Inflammatory macrophage treated with lipopolysaccharide for 1 hour (primary cell): ENCODE measurements at places on chromosomes 3 and 15.
A peak's percentile ranks its signal among the peaks of the same experiment; 100 is the strongest.

DNA sequence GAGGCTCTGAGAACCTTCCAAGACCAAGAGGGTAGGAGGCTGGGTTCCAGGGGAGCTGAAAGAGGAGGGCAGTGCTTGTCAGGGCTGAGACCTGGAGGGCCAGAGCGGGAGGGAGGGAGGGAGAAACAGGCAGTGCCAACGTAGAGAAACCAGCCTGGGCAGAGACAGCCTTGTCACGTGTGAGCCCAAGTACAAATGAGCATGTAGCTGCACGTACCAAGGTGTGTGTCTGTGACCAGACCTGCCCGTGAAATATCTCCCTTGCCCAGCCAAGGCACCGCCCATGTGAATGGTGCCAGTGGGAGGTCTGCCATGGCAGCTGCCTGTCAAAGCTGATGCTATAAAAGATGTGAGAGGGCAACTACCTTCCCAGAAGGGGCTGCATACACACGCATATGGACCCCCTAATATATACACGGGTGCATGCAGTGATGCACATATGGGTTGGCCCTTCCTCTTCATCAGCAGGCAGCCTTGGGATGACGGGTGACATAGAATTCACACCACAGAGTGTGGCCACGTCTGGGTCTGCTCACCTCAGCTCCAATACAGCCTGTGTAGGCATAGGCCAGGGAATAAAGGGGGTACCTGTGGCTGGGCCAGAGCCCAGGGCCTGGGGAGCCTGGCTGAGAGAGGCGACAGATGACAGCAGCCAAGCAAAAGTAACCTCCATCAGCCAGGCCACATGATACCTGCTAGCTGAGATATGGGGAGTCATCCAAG lies 7.8 kb upstream of the CTDSPL start:
- DNase-seq, result no peak

DNA sequence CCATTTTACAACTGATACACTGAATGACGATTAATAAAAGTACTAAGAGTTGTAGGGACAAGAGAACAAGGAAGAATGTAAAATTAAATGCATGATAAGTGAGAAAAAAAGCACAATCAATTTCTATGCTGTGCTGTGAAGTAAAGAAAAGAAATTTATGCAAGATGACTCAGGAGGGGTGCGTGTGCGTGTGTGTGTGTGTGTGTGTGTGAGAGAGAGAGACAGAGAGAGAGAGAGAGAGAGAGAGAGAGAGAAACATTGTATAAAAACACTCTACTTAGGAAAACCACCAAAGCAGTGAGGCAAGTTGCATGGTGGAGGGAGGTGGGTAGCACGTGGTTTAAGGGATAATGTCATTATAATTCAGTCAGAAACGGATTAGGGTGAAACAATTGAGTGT lies 580.8 kb upstream of the ALCAM start:
- DNase-seq, result no peak

- DNase-seq, result no peak
Observed at GRCh38 chr15:78192826-78193594, 41.4 kb downstream of the ACSBG1 start.

GRCh38 chr15:59236394-59236793 lies 29.8 kb downstream of the LDHAL6B start:
- DNase-seq, result no peak

DNA sequence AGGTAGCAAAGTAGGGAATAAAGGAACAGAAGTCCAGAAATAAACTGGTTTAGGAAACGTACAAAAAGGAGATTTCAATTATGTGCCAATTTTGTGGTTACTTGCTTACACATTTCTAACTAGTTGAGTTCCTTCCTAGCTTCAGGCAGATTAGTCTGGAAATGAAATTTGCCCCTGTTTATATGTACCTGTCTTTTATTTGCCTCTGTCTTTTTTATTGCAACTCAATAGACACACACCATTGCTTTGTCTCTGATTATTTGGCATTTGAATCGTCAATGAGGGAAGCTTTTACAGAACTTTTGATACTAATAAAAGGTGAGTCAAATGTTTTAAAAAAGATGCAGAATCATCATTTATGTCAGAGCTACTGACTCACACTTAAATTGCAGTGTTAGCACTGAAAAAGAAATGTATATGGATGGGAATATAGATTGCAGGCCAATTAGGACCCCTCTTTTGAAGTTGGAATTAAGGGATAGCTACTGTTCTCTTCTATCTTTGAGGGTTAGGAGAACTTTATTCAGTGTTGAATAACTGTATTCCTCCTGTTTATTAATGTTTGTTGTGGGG lies 60.5 kb downstream of the TRAK1 start:
- DNase-seq, result no peak

- DNase-seq, result no peak
Observed at GRCh38 chr3:65851827-65852226, 186.9 kb downstream of the MAGI1 start.

DNA sequence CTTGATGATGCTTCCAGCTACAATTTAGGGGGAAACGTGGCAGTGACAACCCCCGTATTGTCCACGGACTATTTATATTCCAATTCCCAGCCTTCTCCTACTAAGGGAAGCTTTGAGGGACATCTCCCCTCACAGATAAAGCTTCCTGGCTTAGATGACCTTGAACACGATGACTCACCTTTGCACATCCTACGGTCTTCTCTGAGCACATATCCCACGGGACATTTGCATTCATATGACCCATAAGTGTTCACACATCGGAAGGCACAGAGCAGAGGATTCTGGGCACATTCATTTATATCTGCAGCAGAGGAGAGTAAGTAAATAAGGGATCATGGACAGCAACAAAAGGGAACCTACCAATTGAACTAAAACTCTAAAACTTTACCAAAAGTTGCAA lies 101.5 kb downstream of the DUT start:
- no peak for DNase-seq

- DNase-seq, result no peak
Observed at GRCh38 chr3:134392336-134392983, 18.2 kb upstream of the AMOTL2 start.

- DNase-seq, result no peak
Observed at GRCh38 chr3:43998836-43999727, 242.6 kb upstream of the TOPAZ1 start.

DNA sequence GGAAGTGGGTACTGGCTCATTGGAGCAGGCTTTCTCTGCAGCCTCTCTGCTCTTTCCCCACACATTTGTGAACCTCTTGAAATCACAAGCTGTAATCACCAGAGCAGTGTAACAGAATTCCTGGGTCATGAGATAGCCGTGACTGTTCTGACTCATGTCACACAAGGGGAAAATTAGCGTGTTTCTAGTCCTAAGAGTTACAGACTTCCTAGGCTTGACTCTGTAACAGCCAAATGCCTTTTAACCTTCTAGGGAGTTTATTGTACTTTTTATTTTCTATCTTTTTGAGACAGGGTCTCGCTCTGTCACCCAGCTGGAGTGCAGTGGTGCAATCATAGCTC lies 54.7 kb upstream of the TRAK1 start:
- DNase-seq, result peak; percentile 92

- no peak for DNase-seq
Observed at GRCh38 chr3:31841515-31841914, 139.5 kb downstream of the OSBPL10 start.

GRCh38 chr15:64430000-64430735 lies 30.2 kb upstream of the ZNF609 start:
- no peak for DNase-seq

DNA sequence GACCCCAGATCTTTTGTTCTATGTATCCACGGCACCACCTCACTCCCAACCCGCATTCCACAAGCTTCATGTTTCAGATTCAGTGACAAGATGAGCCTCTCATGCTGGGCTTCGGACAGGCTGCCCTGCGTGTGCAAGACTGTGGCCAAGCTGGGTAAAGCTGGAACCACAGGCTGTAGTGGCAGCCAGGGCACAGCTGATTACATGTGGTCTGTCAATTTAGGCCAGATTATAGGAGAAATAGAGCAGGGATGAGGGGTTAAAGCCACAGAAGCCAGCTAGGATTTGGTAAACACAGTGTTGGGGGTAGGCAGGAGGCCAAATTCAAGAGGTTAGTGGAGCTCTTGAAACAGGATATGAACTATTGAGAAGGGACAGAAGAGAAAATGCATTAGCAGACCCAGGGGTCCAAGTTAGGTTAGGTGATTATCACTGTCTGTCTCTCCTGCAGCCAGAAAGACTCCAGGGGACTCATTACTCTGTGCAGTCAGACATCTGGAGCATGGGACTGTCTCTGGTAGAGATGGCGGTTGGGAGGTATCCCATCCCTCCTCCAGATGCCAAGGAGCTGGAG lies 12.9 kb downstream of the SNAPC5 start:
- no peak for DNase-seq

GRCh38 chr3:31768479-31769125 lies 212.5 kb downstream of the OSBPL10 start:
- DNase-seq, result peak; percentile 22

GRCh38 chr15:39232512-39232911 lies 348.4 kb upstream of the THBS1 start:
- DNase-seq, result no peak

DNA sequence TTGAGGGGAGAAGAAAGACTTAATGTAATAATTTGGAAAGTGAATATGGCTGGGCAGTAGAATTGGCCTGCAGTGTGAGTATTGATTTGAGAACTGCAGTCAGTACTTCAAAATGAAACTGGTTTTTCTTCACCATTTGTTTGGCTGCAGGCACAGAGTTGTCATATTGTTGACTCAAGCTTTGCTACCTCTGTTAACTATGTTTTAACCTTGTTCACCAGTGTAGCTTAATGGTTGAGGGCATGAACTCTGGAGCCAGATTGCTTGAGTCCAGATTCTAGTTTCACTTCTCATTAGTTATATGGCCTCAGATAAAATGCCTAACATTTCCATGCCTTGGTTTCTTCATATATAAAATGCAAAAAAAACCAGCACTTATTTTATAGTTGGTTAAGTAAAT lies 64.1 kb downstream of the CFAP44 start:
- no peak for DNase-seq
